CD4-positive, alpha-beta T cell treated with Interleukin-6 at 100 ng/mL for 8 hours (primary cell): ENCODE measurements at places on chromosomes 12 and 14.

GRCh38 chr14:42671636-42672035 lies 1065.0 kb downstream of the LRFN5 start:
- no peak for DNase-seq

DNA sequence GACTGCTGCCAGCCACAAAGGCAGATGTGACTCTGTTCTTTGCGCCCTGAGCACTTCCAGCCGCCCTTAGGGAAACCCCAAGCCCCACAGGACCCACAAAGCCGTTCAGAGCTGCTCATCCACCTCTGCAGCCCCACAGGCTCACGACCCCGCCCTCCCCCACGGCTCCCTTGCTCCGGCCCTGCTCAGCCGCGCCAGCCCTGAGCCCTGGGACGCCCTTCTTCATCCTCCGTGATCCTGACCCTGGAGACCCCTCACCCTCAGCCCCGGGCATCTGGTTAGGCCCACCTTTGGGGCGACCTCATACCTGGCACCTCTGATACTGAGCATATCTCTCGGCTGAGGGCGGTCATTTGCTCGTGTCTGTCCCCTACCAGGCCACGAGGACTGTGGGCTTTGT lies 125.8 kb upstream of the EVL start:
- DNase-seq = no peak

- DNase-seq = no peak
These were observed 15.7 kb upstream of the RNASE12 start for GRCh38 chr14:20606902-20607242.

DNA sequence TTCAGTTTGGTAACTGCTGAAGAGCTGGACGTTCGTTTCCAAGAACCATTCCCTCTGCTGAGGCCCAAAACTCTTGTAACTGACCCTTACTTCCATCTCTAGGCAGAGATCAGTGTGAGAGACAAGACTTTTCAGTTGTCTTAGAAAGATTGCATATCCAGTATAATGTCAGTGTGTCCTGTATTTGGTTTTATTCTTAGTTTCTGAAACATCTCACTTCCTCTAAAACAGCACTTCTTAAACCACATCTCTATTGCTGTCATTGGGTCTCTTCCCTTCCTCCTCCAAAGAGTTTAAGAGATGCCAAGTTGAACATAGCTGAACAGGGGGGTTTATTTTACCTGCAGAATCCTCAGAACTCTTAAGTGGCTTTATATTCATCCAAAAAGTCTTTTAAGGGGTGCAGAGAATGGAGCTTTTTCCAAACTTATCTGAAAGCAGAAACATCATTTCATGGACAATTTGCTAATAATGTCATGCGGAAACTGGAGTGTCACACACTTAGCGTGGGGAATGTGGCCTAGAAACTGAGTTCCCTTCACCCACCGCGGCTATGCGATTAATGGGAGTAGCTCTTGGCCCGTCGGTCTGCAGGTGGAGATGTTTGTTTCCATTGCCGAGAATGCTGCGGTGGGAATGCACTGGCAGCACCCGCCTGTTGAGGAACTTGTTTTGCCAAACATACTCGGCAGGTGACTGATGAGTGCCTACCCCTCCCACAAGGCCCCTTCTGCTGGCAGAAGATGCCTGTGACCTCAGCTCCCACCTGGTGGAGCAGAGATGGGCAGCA lies 148.2 kb downstream of the ADGRD1 start:
- DNase-seq = no peak

GRCh38 chr12:123043536-123044001 lies 63.1 kb downstream of the ARL6IP4 start:
- peak; percentile 77 for DNase-seq

- DNase-seq = no peak
These were observed 93.6 kb upstream of the CNOT2 start for GRCh38 chr12:70149665-70150064.

DNA sequence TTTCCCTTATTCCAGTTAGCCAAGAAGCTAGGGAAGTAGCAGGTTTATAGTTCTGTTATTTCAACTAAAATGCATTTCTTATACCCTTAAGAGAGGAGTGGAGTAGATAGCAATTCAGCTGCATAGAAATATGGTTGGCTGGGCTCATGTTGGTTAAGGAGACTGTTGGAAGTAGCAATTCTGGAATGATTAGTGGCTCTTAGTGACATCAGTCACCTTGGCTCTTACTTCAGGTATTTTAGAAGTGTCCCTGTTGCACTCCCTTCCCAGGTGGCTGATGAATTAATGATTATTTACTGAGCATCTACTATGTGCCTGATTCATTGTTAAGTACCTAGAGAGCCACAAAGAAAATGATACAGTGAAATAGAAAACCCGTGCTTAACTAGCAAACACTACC lies 128.1 kb downstream of the MGST1 start:
- no peak for DNase-seq

DNA sequence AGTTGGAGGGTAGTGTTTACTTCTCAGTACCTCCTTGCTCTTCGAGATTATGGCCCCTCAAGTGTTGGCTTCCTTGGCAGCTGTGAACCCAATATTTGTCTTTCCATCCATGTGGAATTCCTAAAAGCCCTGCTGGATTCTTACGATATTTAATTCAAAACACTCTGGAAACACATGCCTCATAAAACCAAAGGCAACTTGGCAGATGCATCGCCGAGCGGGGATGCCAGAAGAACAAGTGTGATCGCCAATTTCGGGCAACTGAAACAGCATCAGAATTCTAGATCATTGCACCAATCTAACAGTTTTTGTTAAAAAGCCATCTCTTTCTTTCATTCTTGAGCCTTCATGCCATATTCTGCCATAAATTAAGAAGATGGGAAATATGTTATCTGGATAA lies 934.4 kb downstream of the AACS start:
- DNase-seq = no peak

- no peak for DNase-seq
These were observed 27.7 kb downstream of the PPP1R13B start for GRCh38 chr14:103819503-103820307.

- no peak for DNase-seq
These were observed 13.5 kb upstream of the EML1 start for GRCh38 chr14:99779751-99780150.

DNA sequence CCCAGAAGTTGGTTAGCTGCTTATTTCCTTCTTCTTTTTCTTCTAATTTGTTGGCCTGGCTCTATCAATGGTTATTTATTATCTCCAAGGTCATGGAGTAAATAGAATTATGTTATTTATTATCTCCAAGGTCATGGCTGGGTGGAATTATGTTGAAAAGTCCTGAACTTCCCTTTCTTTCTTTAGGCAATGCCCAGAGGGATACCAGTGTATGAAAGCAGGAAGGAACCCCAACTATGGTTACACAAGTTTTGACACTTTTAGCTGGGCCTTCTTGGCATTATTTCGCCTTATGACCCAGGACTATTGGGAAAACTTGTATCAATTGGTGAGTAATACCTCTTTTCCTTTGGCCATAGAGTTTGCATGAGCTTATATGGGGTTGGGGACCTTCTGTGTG lies 111.6 kb downstream of the SCN8A start:
- DNase-seq = no peak

GRCh38 chr14:37034410-37035285 lies 137.8 kb downstream of the SLC25A21 start:
- DNase-seq = no peak

DNA sequence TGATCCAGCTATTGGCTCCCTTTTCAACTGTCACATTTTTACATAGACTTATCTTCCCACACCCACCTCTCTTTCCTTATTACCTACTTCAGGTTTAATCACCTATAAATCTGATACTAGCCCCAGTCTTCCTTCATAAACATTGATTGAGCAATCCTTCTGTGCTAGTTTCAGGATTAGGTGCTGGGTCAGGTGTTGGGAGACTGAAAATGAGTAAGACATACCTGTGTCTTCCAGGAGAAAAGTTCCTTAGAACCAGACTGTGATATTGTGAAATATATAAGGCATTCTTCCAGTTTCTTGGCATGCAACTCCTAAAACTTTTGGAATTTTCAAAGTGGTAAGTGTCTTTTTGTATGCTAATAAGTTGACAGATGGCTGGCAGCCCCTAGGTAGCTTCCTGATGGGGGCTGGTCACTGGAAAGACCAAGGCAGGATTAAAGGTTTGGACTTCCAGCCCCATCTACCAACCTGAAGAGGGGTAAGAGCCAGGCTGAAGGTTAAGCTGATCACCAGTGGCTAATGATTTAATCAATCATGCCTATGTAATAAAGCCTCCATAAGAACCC lies 4.6 kb downstream of the ANO6 start:
- no peak for DNase-seq

DNA sequence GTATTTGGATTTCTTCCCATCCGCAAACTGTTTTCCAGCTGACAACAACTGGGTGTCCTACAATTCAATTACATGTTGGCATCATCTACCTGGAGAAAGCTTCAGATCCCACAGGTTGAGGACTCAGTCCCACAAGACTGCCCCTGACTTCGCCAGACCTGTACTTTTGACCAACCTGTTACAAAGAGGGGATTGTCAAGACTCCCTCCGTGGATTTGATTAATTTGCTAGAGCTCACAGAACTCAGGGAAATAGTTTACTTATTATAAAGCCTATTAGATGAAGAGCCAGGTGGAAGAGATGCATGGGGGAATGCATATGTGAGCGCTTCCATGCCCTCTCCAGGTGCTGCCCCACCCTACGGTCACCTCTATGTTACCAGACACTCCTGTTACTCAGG lies 14.6 kb downstream of the RESF1 start:
- no peak for DNase-seq

GRCh38 chr12:56590237-56590830 lies 39.8 kb downstream of the BAZ2A start:
- no peak for DNase-seq

DNA sequence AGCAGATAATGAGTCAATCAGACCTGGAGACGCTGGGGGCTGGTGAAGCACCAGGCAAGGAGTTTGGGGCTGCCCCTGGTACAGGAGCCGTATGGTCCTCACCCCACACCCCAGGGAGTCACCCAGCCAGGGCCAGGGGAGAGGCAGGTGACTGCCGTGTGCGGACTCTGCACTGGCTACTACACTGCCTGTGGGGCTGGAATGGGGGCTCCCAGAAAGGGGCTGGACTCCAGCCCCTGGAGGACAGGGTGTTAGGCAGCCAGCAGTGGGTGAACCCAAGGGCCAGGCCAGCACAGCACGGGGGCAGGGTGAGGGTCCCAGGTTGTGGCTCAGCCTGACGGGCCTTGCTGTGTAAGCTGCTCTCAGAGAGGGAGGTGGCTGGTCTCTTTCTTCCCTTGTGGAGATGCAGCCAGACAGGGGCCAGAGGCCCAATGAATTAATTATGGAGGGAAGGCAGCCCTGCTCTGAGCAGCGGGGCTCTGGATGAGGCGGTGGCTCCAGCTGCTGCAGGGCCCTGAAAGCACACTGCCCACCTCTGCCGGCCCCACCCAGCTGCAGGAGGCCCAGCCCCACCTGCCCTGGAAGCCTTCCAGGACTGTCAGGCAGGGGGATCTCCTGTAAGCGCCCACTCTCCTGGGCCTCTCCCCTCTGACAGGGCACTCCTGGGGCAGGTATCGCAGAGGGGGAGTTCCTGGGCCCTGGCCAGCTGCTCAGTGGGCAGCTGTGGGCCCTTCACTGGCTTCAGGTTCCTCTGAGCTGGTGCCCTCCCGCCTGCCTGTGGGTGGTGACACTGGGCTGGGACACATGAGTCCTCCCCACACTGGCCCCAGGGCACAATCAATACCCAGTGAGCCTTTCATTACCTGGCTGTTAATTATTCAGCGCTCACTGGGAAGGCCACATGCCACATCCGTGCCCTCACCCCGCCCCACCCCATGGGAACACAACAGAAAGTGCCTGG lies 142.5 kb upstream of the C14orf180 start:
- DNase-seq = no peak

GRCh38 chr12:94415066-94415465 lies 44.6 kb downstream of the CEP83 start:
- DNase-seq = no peak

DNA sequence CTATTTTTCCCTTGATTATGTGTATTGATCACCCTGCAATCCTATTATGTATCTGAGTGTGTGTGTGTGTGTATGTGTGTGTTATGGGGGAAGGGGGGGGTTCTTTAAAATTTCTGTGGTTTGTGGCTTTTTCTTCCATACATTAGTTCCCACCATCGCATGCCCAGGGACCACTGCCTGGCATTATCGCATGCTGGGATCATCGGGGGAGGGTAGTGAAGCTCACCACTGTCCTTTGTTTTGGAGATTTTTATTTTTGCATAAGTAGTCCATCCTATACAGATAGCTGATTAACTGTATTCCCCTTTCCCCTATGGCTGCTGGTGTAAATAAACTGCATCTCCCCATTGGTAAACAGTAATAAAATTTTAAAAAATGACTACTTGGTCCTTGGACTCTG lies 3.4 kb downstream of the ATXN7L3B start:
- DNase-seq = no peak

- DNase-seq = no peak
These were observed 1.2 kb downstream of the PTPRO start for GRCh38 chr12:15323480-15323879.

DNA sequence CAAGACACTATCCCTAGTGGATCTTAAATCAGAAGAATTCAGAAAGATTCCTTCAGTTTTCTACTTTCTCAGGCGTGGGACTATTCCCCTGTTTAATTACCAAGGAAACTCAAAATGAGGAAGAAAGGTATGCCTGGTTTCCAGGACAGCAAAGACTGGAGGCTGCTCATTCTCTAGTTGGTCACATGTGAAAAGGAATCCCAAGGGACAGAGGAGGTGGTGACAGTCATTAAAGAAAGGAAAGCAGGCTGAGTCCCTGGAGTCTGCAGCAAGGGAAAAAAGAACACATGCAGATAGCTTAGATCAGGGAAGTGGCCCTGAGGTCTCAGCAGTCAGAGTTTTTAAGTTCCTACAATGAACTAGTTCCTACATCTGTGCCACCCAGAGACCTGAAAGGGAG lies 165.4 kb upstream of the CCDC198 start:
- DNase-seq = no peak

DNA sequence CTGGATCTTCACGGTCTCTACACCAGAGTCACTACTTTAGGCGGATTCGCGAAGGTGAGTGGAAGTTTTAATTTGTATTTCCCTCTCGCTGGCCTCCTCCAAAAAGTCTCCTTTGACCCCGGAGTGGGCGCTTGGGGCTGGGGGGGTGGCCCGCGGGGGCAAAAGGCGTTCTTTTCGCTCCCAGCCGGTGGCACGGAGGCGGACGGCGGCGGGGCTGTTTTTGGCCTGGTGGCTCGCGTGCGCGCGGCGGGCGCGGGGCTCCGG lies 510 bp downstream of the ARID2 start:
- DNase-seq = no peak

DNA sequence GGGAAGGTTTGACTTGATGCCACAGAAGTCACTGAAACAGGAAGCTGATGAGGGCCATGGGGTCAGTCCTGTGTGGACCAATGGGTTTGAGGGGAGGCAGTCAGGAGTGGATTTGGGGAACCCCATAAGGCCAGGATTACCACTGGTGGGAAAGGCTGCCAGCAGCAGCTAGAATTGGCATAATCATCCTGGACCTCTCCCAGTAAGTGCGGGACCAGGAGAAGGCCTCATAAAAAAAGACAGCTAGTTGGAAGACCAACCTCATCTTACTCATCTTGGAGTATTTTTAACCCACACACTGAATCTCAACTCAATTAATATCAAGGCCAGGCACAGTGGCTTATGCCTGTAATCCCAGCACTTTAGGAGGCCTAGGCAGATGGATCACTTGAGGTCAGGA lies 22.7 kb downstream of the TBX3 start:
- DNase-seq = no peak
